ENCODE measurements at places on chromosomes 4 and X.

DNA sequence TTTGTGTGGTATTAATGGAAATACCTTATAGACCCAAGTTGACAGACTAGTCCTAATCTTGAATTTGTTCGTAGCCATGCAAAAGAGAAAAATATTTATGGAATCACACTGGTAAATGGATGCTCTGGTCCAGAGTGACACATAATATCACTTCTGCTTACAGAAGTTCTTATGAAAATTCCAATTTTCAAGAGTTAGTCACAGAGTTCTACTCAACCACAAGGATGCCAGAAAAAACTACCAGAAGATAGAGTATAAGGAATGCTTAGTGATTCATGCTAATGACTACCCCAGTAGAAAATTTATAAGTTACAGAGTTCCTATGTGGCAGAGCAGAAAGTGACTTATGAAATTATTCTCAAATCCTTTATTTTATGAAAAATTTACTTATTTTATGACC is 1384.8 kb downstream of the FAM133A start:
- no peak for DNase-seq

- DNase-seq: no peak
These were observed 539.8 kb downstream of the ADGRL3 start for GRCh38 chr4:61739887-61740286.

- no peak for DNase-seq
These were observed 11.2 kb upstream of the AMOT start for GRCh38 chrX:112851806-112852205.

DNA sequence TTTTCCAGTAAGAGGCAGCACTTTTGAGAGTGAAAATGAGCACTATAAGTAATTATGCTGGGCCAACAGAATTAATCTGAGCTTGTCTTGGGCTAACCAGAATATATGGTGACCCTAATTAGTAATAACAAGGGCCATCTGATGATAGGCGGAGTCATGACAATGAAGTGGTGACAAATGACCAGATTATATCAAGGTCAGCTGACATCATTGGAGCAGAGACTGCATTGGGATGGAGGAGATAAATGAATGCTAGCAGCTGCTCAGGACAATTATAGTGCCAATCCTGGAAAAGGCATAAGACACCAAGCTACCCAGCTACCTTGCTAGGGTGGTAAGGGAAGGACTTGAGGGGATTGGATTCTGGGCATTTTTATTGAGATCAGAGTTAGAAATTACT is 1548.7 kb downstream of the RPA4 start:
- no peak for DNase-seq

DNA sequence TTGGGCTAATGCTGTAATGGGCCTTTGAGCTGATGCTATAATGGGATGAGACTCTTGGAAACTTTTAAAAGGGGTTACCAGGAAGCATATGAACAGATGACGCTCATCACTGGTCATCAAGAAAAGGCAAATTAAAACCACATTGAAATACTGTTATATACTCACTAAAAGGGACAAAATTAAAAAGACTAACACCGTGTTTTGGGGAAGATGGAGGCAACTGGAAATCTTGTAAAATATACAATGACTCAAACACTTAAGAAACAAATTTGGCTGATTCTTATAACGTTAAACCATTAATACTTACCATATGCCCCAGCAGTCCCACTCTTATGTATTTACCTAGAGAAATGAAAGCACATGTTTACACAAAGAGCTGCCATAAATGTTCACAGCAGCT is 207.2 kb upstream of the GPRIN3 start:
- no peak for DNase-seq

DNA sequence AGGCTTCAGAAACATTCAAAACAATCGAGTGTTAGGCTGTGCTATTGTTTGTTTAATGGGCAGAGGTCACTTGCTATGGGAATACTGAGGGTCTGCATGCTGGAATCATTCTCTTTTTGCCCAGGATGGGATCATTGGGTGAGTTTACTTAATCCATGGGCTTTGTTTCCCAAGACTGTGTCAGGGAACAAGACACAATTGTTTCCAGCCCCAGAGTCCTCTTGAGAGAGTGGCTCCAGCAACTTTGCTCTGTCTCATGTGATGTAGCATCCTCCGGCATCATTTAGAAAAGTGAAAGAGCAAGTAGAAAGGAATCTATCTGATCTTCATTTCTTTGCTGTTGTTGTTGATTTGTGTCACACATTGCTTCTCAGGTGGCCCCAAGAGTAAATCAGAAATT is 1.8 kb downstream of the TENM3 start:
- DNase-seq: no peak

DNA sequence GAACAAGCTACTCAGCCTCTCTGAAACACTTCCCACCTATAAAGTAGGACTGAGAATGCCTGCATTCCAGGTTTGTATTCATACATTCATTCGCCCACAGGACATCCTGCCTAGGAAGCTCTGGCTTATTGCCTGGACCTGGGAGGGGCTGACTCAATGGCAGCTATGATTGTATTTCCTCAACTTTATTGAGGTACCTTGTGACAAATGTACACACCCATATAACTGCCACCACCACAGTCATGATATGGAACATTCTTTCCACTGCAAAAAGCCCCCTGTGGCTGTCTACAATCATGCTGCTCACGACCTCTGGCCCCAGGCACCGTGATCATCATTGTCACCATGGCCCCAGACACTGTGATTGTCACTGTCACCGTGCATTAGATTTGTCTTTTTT is 68.3 kb downstream of the ABLIM2 start:
- no peak for DNase-seq

DNA sequence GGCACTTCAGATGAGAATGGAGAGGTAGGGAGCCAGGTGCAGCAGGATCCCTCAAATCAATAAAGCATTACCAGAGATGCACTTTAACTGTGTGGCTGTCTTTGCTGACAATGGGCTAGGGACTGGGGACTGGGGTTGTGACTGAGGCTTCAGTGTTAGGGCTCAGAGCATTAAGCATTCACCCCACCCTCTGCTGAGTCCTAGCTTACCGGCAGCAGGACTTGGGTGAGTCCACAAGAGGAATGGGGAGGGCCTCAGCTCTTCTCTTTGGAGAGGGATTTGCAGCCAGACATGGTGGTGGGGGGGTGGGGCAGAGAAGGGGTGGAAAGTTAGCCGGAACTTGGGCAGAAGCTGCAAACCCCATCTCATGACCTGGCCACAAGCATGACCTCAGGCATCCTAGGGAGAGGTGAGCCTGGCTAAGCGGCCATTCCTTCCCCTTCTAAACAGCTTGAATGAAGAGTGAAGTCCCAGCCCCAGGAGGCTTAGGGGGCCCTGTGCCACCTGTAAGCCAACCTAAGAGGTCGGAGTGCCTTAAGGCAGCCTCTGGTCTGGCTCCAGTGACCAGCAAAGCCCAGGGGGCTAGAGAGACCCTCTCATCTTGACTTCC is 78.4 kb downstream of the STARD8 start:
- DNase-seq: no peak

DNA sequence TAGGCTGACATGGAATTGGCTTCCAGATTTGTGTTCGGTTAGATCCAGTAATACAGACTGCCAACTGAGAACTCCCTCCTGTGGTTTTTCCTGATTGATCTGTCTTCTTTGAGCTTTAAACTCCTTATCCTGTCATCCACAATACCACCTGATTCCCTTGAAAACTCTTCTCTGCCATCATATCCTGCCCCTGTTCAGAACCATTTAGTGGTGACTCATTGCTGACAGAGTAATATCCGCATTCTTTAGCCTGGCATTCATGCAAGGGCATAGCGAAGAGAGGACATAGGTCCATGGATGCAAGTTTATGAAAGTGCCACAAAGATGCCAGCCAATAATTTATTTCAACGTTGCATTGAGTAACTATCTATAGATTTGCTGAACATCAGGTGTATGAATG is 76.6 kb downstream of the ITIH6 start:
- no peak for DNase-seq

- DNase-seq: no peak
These were observed 53.7 kb downstream of the CLDN22 start for GRCh38 chr4:183266371-183266770.

GRCh38 chrX:119107206-119107605 is 20.4 kb downstream of the KIAA1210 start:
- DNase-seq: no peak

DNA sequence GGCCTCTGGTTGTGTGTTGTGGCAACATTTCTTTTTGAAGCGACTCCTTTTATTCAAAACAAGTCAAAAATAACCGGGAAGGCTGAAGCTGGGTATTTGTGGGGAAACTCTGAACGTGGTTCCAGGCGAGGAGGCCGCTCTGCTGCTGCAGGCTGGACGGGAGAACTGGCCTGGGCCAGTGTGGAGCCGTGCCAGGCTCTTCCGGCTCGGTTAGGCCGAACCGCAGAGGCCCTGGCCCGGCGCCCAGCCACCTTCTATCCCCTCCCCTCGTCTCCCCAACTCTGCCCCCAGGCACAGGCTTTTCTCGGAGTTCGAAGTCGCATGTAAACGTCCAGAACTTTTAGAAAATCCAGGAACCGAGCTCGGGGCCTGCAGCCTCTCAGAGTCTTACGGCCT is 2.4 kb upstream of the BCOR start:
- DNase-seq: no peak

GRCh38 chr4:40734497-40734896 is 15.3 kb upstream of the NSUN7 start:
- no peak for DNase-seq

GRCh38 chr4:105714071-105714521 is 5.5 kb downstream of the GSTCD start:
- DNase-seq: no peak

- DNase-seq: no peak
These were observed 8.7 kb upstream of the TBC1D9 start for GRCh38 chr4:140764785-140765392.

DNA sequence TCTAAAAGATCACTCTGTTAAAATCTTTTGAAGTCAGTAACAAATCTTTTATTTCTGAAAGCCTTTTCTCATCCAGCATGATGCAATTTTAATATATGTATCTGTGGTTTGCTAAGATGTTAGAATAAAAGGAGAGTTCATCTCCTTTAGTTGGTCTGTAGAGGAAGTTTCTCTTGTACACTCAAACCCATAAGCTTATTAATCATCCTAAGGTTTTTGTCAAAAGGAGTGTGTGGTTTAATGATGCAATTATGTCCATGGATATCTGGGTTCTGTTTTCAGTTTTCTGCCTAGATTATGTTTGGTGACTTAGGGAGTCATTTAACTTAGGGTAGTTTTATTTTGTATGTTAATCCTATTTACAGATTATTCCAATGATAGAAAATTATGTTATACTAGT is 52.1 kb upstream of the NDST4 start:
- no peak for DNase-seq

- no peak for DNase-seq
These were observed 6.9 kb downstream of the XAGE1B start for GRCh38 chrX:52509916-52510315.

DNA sequence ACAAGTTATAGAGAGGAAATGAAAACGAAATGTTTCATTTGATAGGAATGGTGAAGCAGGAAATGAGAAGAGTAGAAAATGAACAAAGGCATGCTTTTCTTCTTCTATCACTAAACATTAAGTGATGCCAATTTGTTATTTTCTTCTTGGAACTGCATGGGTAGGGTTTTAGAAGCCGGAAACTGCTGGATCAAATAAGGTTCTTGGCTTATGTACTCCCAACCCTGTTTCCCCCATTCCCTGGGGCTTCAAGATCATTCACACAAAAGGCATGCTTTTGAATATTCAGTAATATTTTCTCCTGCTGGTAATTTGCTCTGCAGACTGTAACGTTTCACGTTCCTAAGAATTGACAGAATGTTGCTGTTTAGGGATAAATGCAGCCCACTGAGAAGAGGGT is 224.1 kb downstream of the NLGN4X start:
- no peak for DNase-seq

DNA sequence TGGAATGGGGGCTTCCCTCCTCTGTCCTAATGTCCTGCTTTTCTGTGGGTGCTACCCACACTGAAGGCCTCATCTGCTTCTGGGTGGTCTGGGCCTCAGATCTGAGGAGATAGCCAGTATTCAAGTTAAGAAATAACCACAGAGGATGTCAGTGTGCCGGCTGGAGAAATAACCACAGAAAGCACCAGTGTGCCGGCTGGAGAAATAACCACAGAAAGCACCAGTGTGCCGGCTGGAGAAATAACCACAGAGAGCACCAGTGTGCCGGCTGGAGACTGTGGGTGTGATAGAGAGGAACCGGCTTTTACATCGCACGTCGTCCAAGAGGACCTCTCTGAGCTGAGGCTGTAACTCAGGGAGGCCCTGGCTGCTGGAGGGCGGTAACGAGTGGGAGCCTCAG is 65.7 kb upstream of the PSAPL1 start:
- no peak for DNase-seq

All from T follicular helper cell (primary cell).